Dermis blood vessel endothelial cell (primary cell): ENCODE measurements at places on chromosomes 1 and 21. TPM values are rescaled to one million over a fixed set of nuclear protein-coding genes. Genes with fewer than 3 reads are reported as not detected.

The PTGER3 gene
- not detected in 2 replicates for total RNA-seq

The MAP3K21 gene
- 1.2 and 1.4 TPM in 2 replicates for total RNA-seq

The DMBX1 gene
- total RNA-seq, result not detected in 2 replicates

The CELA3A gene
- not detected in 2 replicates for total RNA-seq

The TNFRSF9 gene
- 0.09 and 0.51 TPM in 2 replicates for total RNA-seq

The TRIM46 gene
- total RNA-seq, result 4.1 and 4.7 TPM in 2 replicates

The FLG2 gene
- total RNA-seq, result not detected in 2 replicates

The LINGO4 gene
- total RNA-seq, result not detected in 2 replicates

The NKAIN1 gene
- 0.70 TPM in 1 of 2 replicates, not detected in the other for total RNA-seq

The CGN gene
- total RNA-seq, result 0.42 and 2.4 TPM in 2 replicates

The SPATA21 gene
- total RNA-seq, result under 0.01 TPM in 1 of 2 replicates, not detected in the other

The GBP6 gene
- total RNA-seq, result under 0.01 TPM in 1 of 2 replicates, not detected in the other

The CYP4A11 gene
- total RNA-seq, result not detected in 2 replicates

The GBP7 gene
- not detected in 2 replicates for total RNA-seq

The OR2T33 gene
- total RNA-seq, result not detected in 2 replicates

The ERG gene
- 88.8 and 98.8 TPM in 2 replicates for total RNA-seq

The HYI gene
- 96.1 and 207 TPM in 2 replicates for total RNA-seq

The EPS8L3 gene
- not detected in 2 replicates for total RNA-seq

The NRIP1 gene
- 51.1 and 56.0 TPM in 2 replicates for total RNA-seq

The DCST2 gene
- 0.17 and 0.70 TPM in 2 replicates for total RNA-seq

The ATP1A2 gene
- not detected in 2 replicates for total RNA-seq

The CELA2B gene
- total RNA-seq, result not detected in 2 replicates
